ENCODE measurements at places on chromosomes 1 and 21.

- DNase-seq: no peak
Measured at GRCh38 chr1:19169642-19170041, 40.4 kb downstream of the UBR4 start.

GRCh38 chr1:238954865-238955264 is 431.5 kb upstream of the CHRM3 start:
- no peak for DNase-seq

- no peak for DNase-seq
Measured at GRCh38 chr1:239387304-239388158, 1.2 kb downstream of the CHRM3 start.

GRCh38 chr1:38297246-38297645 is 250.7 kb upstream of the POU3F1 start:
- no peak for DNase-seq

DNA sequence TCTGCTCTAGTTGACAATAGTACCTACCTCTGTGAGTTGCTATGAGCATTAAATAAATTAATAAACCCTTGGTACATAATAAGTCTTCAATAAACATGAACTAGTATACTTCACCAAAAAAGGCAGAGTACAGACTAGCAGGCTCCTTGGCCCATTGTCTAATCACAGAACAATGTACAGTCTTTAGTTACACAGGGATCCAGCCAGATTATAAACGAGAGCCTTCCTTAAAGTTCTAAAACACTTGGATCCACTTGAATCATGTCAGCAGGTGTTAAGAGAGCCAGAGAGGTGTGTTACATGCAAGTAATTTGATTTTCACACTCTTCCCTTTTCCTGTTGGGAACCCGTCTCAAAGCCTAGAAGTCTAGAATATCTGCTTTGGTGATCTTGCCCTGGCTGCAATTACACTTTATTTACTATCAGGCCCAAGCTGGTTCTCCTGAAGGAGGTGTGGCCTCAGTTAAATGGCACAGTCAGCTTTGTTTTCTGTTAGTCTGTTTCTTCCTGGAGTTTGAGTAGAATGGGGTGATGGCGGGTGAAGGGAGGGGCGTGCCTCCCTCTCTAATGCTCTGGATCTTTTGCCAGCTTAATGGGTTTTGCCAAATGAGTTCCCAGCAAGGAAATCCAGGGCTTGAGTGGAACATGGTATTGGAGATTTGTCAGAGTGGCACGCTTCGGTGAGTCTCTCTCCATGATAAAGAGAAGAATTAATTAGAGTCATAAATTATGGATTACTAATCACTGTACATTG is 570.9 kb upstream of the CAMK1G start:
- no peak for DNase-seq

DNA sequence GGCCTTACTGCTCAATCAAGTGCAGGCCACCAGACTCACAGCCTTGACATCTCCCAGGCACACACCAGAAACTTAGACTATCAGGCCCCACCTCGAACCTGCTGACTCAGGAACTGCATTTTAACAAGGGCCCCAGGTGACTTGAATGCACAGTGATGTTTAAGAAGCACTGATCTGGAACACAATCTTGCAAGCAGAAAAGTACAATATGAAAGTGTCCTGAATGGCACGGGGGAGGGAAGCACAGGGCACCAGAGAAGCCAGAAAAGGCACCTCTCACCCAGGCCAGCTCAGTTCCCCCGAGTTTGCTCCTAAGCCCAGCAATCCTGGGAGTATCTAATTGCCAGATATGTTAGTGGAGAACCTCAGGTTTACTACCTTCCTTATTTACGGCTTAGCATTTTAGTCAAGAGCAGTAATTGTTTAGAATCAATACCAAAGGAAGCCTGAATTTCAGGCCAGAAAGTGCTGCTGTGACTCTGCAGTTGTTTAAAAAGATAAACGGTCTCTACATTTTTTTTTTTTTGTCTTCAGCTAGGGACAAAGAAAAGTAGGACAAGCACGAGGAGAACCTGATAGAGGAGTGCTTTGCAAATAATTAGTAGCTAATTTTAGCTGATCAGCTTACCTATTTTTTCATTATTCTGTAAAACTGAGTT is 50.9 kb upstream of the CDC42BPA start:
- no peak for DNase-seq

DNA sequence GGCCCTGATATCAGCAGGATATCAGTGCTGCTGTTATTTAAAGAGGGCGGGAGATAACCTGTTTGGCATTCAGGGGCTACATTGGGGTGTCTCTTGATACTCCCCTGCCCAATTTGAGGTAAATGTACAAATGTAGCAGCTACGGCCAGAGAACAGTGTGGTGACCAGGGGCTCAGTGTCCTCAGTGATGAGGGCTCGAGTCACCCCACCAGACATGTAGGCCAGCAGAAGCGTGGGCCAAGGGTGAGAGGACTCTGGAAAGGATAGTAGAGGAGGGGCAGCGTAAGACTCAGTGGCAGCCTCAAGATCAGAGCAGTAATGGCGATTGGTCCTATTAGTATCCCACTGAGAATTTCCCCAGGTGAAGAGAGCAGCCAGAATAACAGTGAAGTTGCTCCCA is 108.4 kb downstream of the XCL2 start:
- no peak for DNase-seq

- DNase-seq: no peak
Measured at GRCh38 chr21:42777064-42777756, 102.1 kb downstream of the WDR4 start.

GRCh38 chr1:93804412-93804811 is 74.6 kb downstream of the DNTTIP2 start:
- peak; percentile 39 for DNase-seq

DNA sequence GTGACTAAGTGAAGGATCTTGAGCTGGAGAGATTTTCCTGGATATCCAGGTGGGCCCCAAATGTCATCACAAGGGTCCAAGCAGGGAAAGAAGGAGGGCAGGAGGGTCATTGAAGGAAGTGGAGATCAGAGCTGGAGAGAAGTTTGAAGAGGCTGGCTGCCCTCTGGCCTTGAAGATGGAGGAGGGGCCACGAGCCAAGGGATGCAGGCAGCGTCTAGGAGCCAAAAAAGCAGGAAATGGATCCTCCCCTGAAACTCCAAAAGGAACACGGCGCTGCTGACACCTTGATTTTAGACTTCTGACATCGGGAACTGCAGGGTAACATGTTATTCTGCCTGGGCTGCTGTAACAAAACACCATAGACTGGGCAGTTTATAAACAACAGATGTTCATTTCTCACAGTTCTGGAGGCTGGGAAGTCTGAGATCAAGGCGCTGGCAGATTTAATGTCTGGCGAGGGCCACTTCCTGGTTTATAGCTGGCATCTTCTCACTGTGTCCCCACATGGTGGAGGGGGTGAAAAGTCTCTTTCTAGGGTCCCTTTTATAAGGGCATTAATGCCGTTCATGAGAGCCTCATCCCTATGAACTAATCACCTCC is 28.8 kb upstream of the ZBTB21 start:
- no peak for DNase-seq

- no peak for DNase-seq
Measured at GRCh38 chr1:71668065-71668464, 587.2 kb upstream of the ZRANB2 start.

DNA sequence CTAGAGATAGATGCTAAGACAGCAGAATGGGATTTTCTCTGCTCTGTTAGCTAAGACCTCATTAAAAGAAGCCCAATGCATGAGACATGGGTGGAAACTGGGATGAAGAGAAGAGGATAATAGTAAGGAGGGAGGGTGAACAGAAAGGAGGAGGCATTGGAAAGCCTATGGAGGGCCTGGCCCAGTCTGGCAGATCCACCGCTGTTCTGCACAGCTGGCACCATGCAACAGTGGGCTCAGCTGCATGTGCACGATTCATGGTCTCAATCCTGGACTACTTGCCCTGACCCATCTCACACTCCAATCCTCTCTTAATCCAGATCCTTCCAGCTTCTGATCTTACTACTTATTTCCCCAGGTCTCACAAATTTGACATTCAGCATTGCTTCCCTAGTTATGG is 2.2 kb downstream of the PHC2 start:
- DNase-seq: no peak

GRCh38 chr1:56331207-56331891 is 248.0 kb downstream of the PLPP3 start:
- DNase-seq: peak; percentile 71

- DNase-seq: peak; percentile 3
Measured at GRCh38 chr1:7491109-7491817, 279.8 kb upstream of the VAMP3 start.

GRCh38 chr1:236065509-236066005 is 667 bp upstream of the NID1 start:
- no peak for DNase-seq

DNA sequence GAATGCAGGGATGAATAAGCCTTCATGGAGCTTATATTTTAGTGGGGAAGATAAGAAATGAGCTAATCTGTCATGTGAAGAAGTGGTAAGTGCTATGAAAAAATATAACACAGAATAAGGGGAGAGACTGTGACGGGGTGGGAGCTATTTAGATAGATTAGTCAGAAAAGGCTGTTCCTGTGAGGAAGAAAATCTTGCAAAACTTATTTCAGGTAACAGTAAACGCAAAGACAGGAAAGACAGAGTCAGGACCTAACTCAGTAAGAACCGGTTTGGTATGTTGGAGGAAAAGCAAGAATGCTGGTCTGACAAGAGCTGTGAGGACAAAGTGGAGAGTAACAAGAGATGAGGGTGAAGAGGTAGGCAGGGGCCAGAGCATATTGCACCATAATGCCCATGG is 22.0 kb downstream of the GNAI3 start:
- DNase-seq: no peak

- DNase-seq: no peak
Measured at GRCh38 chr1:88514544-88515060, 169.5 kb upstream of the PKN2 start.

- DNase-seq: no peak
Measured at GRCh38 chr1:206513312-206514111, 6.2 kb downstream of the RASSF5 start.

DNA sequence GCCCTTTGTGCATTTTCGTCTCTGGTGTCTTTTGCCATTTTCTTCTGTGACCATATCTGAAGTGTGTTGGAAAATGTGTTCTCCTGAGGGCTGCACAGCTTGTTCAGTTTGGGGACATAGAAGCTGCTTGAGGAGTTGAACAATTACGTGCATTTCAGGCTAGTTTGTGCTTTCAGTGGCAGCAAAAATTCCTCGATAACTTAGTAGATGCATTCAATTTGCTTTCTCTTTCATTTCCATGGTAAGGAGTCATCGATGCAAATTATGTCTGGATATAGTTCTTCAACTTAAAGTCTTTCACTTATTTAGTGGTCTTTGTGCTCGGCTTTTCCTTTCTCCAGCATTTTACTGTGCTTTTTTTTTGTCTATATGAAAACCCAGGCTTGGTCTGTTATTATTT is 441.5 kb downstream of the PLA2G4A start:
- DNase-seq: no peak

- no peak for DNase-seq
Measured at GRCh38 chr1:222909586-222909985, 94.7 kb downstream of the DISP1 start.

DNA sequence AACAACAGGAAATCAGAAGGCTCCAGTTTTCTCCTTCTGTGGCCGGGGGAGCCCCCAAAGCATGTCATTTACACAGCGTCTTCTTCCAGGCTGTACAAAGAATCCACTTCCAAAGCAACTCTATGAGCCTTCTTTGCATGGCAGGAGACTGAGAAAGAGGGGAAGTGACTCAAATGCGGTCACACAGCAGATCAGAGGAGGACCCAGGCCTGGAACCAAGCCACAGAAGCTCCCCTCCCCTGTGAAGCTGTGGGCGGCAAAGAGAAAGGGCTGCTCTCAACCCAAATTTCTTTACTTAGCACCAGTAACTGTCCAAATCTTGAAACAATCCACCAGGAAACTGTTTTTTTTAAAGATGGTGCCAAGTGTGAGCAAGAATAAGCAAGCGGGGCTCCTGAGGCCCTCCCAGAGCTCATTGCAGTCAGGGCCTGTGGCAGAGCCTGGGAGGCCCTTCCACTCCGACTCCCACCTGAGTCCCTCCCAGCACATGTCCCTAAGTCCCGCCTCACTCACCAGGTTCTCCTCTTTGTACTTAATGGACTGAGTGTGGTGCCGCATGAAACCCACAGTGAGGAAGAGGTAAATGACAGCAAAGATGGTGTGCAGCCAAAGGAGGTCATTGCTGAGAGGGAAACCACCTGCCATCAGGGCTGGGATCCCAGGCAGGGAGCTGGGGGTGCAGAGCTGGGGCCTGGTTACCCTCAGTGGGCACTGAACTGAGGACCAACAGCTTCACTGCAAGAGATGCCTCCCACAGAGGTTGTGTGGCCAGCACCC is 15.9 kb downstream of the TMEM63A start:
- no peak for DNase-seq

DNA sequence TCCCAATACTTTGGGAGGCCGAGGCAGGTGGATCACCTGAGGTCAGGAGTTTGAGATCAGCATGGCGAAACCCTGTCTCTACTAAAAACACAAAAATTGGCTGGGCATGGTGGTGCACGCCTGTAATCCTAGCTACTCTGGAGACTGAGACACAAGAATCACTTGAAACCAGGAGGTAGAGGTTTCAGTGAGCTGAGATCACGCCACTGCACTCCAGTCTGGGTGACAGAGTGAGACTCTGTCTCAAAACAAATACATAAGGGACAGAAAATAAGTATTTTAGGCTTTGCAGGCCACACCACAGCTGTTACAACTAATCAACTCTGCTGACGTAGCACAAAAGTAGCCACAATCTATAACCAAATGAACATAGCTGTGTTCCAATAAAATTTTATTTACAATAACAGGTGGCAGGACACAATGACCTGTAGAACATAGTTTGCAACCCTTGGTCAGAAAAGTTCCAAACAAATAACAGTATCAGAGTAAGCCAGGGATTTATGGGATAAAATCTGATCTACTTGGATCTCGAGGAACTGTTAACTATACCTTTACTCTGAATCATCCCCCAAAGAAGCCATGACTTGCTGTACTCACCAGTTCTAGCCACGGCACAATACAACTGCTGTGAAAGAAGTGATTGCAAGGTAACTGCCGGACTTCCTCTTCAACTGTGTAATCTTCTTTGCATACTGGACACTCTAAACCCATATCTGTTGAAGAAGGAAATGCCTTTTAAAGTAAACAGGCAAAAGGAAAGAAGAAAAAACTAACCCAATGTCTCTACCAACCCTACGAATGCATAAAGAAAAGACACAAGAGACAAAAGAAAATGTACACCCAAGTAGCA is 28.3 kb downstream of the CD160 start:
- no peak for DNase-seq

GRCh38 chr1:117656202-117656641 is 50.4 kb downstream of the TENT5C start:
- no peak for DNase-seq

DNA sequence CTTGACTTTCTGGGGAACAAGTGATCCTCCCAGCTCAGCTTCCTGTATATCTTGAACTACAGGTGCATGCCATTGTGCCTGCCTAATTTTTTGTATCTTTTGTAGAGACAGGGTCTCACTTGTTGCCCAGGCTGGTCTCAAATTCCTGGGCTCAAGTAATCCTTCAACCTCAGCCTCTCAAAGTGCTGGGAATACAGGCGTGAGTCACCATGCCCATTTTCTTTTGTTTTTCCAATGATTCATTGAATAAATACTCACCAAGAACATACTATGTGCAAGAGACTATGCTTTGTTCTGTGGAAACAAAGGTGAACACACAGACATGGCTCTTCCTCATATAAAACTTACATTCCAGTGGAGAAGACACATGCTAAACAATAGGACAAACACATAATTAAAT is 407.8 kb upstream of the DAB1 start:
- DNase-seq: no peak

GRCh38 chr1:204841798-204842197 is 28.9 kb upstream of the NFASC start:
- no peak for DNase-seq
